SW480 (cell line): ENCODE measurements at places on chromosomes 4 and X.

- DNase-seq: no peak
Measured at GRCh38 chr4:124940387-124940786, 227.9 kb upstream of the ANKRD50 start.

- DNase-seq: no peak
Measured at GRCh38 chr4:99356992-99357391, 4.4 kb upstream of the ADH1C start.

DNA sequence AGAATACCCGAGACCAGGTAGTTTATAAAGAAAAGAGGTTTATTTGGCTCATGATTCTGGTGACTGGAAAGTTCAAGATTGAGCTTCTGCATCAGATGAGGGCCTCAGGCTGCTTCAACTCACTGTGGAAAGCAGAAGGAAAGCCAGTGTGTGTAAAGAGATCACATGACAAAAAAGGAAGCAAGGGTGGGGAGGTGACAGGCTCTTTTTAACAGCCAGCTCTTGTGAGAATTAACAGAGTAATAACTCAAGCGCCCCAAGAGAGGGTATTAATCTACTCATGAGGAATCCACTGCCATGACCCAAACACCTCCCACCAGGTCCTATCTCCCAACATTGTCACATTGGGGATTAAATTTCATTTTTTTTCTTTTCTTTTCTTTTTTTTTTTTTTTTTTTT lies 6.3 kb upstream of the YIPF6 start:
- DNase-seq: no peak

GRCh38 chr4:169225058-169225751 lies 45.6 kb downstream of the SH3RF1 start:
- peak; percentile 55 for DNase-seq

GRCh38 chrX:42128020-42128419 lies 204.7 kb upstream of the CASK start:
- DNase-seq: no peak

DNA sequence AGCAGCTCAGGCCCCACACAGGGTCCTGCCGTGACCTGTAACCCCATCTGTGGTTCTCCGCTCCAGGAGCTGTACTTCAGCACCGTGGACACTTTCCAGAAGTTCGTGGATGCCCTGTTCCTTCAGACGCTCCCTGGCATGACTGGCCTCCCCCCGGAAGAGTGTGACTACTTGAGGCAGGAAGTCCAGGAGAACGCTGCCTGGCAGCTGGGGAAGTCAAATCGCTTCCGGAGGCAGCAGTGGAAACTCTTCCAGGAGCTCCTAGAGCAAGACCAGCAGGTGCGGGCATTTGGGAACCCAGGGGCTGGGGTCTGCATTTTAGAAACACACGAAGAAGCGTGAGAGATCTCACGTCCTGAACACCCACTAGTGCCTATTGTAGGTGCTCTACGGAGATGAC lies 72.5 kb downstream of the EVC start:
- no peak for DNase-seq

DNA sequence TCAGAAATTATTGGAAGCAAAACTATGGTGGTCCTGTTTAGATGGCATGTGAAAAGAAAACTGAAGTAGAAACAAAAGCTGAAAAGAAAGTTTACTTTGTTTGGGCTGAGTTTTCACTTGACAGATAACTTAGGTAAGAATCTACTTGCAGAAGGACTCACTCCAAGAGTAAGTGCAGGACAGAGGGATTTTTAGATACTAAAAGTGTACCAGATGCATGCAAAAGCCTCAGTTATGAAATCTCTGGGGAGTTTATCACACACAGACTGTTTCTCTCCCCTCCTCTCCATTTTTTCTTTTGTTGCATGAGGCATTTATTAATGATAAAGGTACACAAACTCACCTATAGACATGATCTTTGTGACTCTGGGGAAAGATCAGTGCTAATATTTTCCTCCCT lies 127.5 kb upstream of the GIMD1 start:
- no peak for DNase-seq
